Bronchial epithelial cell (primary cell): ENCODE measurements at places on chromosomes 5 and 9. TPM values are rescaled to one million over a fixed set of nuclear protein-coding genes. Genes with fewer than 3 reads are reported as not detected.

- no peak for DNase-seq
Measured at GRCh38 chr5:166671811-166672210, 1619.6 kb upstream of the WWC1 start.

- no peak for DNase-seq
Measured at GRCh38 chr9:113992994-113993393, 85.1 kb downstream of the AMBP start.

- DNase-seq = peak; percentile 94
Measured at GRCh38 chr9:127130661-127131538, 8.5 kb upstream of the ANGPTL2 start.

GRCh38 chr5:41346609-41347008 lies 133.3 kb upstream of the C6 start:
- peak; percentile 9 for DNase-seq

DNA sequence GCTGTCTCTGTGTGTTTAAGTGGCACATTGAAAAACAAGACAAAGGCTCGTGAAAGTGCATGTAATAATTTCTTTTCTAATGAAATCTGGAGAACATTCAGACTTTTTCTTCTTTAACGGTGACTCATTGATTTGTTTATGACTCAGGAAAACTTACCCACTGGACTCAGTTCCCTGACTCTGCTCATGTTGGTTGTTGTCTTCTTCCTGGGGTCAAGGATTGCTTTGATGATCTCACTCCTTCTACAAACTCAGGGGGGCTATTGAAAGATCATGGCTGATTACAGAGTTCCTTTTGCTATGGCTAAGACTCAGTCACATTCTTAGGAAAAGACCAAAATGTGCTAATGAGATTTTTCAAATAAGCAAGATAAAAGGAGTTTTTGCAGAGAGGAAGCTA lies 141.1 kb upstream of the DAP start:
- DNase-seq = peak; percentile 10

DNA sequence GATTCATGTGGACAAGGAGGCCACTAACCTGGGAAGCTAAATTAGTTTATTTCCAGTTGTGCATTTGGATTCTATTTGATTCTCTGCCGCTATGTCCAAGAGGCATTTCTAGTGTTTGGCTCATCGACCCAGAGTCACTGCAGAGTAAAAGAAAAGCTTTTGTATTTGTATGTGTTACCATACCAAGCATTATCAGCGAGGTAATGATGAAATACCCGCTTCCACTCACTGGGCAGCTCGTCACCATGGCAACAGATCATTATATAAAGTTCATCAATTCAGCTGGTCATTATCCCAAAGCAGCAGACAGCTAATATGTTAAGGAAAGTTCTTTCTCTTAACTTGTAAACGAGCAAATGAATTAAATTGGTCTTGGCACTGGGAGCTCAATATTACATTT lies 380.3 kb downstream of the SEMA5A start:
- no peak for DNase-seq

- no peak for DNase-seq
Measured at GRCh38 chr5:100905259-100905914, 2.3 kb upstream of the ST8SIA4 start.

- DNase-seq = no peak
Measured at GRCh38 chr5:133867851-133868545, 100.4 kb downstream of the C5orf15 start.

GRCh38 chr5:107451028-107451427 lies 219.7 kb downstream of the EFNA5 start:
- DNase-seq = no peak

GRCh38 chr5:626850-627249 lies 14.7 kb downstream of the CEP72 start:
- no peak for DNase-seq

DNA sequence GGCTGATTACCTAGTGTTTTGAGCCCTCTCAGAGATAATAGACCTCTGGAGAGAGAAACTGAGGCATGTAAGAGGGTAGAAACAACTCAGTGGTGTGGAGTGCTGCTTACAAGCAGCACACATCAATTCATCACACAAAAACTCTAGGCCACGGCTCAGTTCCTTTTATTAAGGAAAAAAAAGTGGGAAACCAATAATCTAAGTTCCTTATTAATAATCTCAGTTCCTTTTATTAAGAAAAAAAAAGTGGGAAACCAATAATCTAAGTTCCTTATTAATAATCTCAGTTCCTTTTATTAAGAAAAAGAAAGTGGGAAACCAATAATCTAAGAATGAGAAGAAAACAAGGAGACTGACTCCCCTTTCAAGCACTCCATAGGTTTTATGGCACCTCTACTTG lies 28.0 kb downstream of the TXNDC8 start:
- no peak for DNase-seq

- DNase-seq = no peak
Measured at GRCh38 chr9:16341177-16341576, 529.3 kb downstream of the BNC2 start.

DNA sequence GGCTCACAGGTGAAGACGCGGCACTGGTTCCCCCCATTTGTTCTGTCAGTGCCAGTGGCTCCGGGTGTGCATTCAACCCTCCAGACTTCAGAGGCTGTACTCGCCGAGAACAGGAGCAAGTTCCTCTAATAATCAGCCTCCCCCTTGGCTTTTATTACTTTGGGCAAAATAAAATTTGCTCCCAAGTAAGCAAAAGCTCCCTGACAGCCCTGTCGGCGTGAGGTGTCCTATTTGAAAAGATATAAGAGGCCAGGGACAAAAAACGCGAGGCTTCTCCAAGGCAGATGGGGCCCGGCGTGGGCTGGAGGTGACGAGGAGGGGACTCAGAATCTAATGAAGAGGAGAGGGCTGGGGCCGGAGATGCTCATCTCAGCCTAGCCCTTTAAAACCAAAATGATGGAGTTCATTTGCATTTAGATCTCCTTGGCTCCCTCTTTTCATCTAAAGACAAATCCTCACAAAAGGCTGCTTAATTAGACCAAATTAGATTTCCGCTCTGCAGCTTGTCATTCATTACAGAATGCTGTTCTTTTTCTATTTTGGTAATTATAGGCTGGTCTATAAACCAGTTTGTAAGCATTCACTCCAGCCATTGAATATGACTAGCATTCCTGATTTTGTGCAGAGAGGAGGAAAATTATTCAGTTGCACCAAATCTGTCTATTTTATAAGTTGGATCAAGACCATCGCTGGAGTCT lies 68.5 kb downstream of the CFAP77 start:
- no peak for DNase-seq

DNA sequence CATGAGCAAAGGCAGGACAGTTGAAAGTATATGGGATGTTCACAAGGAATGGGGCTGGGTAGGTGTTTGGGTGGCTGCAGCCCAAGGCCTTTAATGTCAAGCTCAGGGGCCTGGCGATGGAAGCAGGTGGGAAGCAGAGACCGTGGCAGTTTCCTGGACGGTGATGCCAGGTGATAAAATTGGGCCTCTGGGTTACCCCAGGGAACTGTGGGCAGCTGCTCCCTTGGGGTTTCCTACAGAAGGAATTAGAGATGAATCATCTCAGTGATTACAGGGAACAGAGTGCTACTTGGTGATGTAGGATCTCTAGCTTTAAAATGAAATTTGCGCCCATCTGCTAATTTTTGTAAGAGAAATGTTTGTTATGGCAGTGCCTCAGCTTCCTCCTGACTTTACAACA lies 39.2 kb downstream of the TSTD2 start:
- no peak for DNase-seq

DNA sequence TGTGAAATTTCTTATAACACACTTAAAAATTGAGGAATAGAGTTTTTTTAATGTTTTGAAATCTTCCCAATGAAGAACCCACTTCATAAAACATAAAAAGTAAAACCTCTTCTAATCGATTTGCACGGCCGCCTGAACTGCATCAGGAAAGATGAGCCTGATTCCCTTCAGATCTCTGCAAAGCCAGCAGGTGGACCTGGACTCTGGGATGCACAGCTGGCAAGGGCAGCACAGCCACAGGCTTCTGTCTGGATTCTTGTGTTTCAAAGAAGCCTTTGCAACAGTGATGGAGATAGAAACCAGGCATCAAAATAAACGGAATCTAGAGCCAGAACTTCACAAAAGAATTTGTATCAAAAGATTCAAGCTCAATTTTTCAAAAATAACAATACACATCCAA lies 36.0 kb upstream of the SPATA31C2 start:
- no peak for DNase-seq

- DNase-seq = peak; percentile 29
Measured at GRCh38 chr9:106922026-106922425, 59.1 kb downstream of the ZNF462 start.

DNA sequence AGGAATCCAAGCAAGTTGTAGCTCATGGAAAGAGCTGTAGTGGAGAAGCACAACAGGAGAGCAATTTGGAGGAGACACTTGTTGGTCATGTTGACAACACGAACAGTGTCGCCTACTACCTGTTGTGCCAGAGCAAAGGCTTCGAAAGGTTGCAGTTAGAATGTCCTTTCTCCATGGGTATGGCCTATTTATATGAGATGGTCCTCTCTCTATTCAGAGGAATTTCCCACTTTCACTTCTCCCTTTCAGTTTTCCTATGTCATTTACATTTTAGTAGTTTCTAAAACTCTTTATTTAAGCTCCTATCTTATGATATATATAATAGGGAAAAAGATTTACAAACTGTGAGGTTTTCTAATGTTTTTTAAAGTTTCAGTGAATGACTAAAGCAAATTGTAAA lies at the start of gene IFNB1:
IFNB1 (minus strand) TSS at position 162 of the 400 bp plus-strand sequence; CDS start at position 89, 73 bp downstream.
- no peak for DNase-seq

- DNase-seq = no peak
Measured at GRCh38 chr9:68844631-68845612, 139.9 kb downstream of the PIP5K1B start.

Gene PSAT1
- 142 and 241 TPM in 2 replicates for total RNA-seq

Gene SPINK4
- total RNA-seq = not detected in 2 replicates

Gene IL9
- not detected in 2 replicates for total RNA-seq

Gene PRDM9
- under 0.01 TPM in 1 of 2 replicates, not detected in the other for total RNA-seq

Gene TBC1D2
- total RNA-seq = 46.0 and 54.0 TPM in 2 replicates

Gene TMC1
- 1.0 TPM in 1 of 2 replicates, not detected in the other for total RNA-seq

Gene SH3TC2
- 4.0 and 4.7 TPM in 2 replicates for total RNA-seq

Gene CA9
- total RNA-seq = 3.2 and 28.5 TPM in 2 replicates

Gene SLC1A1
- 1.1 and 1.4 TPM in 2 replicates for total RNA-seq

Gene C5
- 0.64 and 1.3 TPM in 2 replicates for total RNA-seq

Gene SLC24A2
- total RNA-seq = not detected in 2 replicates

Gene TNIP1
- total RNA-seq = 65.6 and 75.3 TPM in 2 replicates

Gene SLC44A1
- 39.4 and 51.3 TPM in 2 replicates for total RNA-seq
